Hematopoietic multipotent progenitor cell treated with erythropoietin and hydrocortisone succinate and interleukin-3 and kit ligand, for 17 days (in vitro differentiated cells): ENCODE measurements at places on chromosomes 5 and 9.

- DNase-seq: no peak
These were observed 470.6 kb downstream of the TUSC1 start for GRCh38 chr9:25207402-25208195.

DNA sequence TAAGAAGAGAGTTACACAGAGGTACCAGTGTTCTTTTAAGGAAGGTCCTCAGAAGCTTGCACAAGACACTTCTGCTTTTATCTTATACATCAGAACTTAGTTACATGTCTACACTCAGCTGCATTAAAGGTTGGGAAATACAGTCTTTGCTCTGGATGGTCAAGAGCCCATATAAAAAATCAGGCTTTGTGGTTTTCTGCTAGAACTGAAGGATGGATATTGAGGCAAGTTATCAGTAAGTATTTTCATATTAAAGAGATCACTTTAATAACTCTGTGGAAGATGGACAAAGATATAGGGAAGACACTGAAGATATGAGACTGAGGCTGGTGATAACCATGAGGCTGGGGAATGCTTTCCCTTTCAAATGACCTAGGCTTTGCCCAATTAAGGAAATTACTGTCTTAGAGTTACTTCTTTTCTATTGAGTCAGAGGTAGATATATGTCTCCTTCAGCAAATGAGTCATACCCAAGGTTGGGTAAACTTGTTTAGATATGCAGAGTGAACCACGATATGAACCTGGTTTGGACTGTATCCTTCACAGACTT is 87.0 kb upstream of the TNC start:
- no peak for DNase-seq

GRCh38 chr5:137856916-137857862 is 10.5 kb upstream of the MYOT start:
- no peak for DNase-seq

DNA sequence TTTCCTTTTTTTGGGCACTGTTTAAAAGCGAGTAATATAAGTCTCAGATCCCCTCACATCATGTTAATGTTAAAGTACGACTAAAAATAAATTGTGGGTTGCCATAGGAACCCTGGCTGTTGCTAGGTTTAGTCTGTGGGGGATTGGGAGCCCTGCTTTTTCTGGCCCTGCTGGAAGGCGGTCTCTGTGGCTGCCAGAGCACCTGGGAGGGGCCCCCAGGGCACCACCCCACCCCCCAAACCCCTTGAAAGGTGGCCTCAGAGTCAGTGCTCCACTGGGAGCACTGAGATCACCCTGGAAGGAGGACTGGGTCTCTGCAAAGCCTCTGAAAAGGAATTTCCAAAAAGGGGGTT is 66.2 kb upstream of the NEURL1B start:
- DNase-seq: no peak

- DNase-seq: no peak
These were observed 1474.9 kb downstream of the EFNA5 start for GRCh38 chr5:106195679-106196474.

GRCh38 chr9:104841601-104842141 is 77.7 kb downstream of the NIPSNAP3B start:
- no peak for DNase-seq

DNA sequence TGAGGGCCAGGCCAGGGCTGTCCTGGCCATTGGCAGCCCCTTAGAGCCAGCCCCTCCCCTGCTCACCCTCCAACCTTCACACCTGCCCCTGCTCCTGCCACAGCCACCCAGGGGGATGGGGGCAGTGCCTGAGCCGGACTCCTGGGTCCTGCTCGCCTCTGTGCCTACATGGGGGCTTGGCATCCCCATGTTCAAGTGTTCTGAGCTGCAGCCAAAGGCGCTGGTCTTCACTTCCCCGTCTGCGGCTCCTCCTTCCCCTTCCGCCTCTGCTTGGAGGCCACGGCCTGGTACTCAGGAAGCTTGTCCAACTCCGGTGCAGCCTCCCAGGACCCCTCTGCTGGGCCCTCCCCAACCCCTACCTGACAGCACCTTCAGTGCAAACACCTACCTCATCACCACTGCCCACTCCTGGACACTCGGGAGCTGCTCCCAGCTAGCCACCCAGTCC is 2.3 kb upstream of the DNLZ start:
- no peak for DNase-seq

DNA sequence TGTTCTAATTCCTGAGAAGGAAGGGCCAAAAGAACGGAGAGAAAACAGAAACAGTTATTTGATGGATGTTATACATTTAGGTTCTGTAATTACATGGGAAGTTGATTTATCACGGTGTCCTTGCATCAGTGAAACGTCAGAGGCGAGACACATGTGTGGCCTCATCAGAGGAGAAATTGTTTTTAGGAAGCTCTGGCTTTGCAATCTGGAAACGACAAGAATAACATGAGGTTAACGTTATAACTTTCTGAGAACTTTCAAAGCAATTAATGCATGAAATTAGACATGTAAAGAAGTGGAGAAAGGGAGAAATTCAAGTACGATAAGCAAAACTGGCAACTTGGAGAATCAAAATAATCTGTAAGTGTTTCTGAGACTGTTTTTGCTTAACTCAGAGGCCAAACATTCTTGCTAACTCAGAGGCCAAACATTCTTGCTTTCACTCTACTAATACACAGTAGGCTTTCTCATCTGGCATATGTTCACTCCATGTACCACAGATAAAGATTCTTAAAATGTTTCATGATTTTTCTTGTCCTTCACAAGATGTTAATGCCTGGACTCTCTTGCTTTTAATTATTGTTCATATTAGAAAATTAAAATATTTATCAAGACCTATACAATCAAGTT is 933.0 kb downstream of the TLE4 start:
- no peak for DNase-seq

DNA sequence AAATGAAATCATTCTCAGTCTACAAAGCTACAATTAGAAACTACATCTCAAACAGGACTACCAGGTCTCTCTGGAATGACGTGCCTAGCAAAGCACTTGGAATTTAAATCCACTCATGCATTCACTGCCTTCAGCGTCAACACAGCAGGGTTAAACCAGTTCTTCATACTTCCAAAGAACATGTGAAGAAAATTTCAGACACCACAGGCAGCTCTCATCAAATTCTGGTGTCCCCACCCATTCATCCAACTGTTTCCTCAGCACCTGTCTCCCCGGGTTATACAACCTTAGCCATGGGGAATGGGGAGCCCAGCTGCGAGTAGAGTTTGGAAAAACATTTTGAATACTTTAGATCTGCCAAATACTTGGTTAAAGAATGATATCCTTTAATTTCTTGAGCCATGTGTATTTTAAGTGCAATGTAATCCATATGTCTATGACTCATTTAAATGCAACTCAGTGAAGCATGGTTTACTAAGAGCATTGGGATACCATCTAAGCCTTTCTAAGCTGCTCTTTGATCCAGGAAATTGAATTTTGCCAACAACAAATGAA is 17.5 kb downstream of the ADAM19 start:
- DNase-seq: no peak

GRCh38 chr5:111379391-111379816 is 132.9 kb downstream of the STARD4 start:
- DNase-seq: no peak

- DNase-seq: no peak
These were observed 55.2 kb upstream of the NEK6 start for GRCh38 chr9:124202447-124202971.

DNA sequence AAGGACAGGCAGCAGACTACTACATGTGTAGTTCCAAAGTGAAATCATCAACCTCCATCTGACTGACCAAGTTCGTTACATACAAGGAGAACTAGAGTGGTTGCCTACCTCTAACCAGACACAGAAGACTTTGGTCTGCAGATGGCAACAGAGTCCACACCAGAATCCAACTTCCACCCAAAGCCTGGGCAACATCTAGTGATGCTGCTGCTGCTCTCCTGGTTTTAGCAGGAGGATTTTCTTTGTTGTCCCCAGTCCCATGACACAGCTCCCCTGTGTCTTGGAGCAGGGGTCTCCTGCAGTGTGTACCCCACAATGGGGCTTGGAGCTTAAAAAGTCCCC is 46.4 kb upstream of the APC start:
- DNase-seq: peak; percentile 31

GRCh38 chr9:87372356-87372851 is 125.3 kb upstream of the DAPK1 start:
- no peak for DNase-seq

- no peak for DNase-seq
These were observed 518 bp downstream of the ZDHHC12 start for GRCh38 chr9:128723352-128723865.

GRCh38 chr9:6045364-6045763 is 29.9 kb upstream of the RANBP6 start:
- no peak for DNase-seq

GRCh38 chr9:105842023-105842644 is 147.8 kb downstream of the TMEM38B start:
- DNase-seq: peak; percentile 13

- DNase-seq: no peak
These were observed 261.7 kb downstream of the CDH12 start for GRCh38 chr5:22591461-22591860.

- no peak for DNase-seq
These were observed 14.8 kb downstream of the AKNA start for GRCh38 chr9:114372921-114373448.

DNA sequence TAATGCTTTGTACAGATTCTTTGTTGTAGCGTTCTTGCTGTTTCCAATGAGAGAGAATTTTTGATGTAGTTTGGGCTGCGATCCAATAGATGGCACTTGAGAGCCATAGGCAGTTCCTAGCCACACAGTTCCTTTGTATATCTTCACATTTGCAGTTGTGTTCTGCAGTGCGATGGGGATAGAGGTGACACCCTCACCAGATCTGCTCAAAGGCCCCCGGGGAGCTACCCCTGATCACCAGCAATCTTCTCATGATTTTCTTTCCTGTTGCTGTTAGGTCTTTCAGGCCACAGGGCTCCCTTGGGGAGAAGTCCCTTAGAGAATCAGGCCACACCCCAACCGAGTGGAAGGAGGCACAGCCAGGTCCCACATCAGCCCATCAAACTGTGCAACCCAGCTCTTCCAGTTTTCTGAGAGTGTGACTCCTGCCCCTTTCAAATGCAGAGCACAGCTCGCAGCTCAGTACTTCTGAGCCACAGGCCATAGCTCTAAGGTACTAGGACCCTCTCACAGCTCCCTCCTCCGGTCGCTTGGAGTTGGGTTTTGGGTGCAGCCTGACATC is 353.7 kb downstream of the SLCO4C1 start:
- DNase-seq: no peak

GRCh38 chr9:137454145-137454596 is 5.0 kb downstream of the NSMF start:
- DNase-seq: peak; percentile 66

- DNase-seq: no peak
These were observed 18.2 kb upstream of the ZNF618 start for GRCh38 chr9:113857875-113858274.

DNA sequence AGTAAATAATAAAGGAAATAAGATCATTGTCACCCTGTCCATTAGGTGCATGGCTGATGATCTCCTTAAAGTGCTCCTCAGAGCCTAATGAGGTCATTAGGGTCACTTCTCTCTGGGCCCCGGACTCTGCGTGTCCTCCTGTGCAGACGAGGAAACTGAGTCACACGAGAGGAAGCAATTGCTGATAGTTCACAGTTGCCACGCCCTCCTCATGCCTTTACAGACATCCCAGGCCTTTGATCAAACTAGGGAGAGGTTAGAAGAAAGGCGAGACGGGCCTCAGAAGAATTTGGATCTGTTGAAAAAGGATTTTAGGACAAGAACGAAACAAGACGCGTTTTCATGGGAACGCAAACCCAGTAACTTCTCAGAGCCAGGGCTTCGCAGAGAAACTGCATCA is 32.0 kb upstream of the MSX2 start:
- DNase-seq: no peak

DNA sequence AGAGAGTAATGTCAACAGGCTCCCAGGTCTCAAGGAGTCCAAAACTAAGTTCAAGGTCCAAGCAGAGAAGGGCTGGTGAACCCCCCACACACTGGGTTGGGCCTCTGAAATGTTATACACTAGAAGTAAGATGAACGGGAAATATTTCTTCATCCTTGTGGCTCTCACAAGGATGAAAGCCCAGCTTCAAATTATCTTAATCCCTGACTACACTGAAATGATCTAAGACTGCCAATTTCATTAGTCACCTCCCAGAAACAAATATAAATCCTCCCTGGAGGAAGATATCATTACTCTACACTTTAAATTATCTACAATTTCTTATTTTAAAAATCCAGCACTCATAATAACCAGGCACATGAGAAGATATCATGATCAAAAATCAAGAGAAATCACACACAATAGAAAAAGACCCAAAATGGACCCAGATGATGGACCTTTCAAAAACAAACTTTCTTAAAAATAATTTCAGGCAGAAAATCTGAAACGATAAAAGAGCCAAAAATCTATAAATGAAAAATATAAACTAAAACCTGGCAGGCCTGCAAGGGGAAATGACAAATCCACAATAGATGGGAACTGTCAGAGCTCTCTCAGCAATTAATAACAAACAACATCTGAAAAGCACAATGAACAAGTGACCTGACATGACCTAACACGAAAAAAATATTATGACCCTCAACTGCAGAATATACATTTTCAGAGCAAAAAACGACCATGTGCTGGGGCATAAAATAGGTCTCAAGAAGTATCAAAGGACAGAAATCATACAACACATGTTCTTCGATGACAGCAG is 117.4 kb downstream of the GPR21 start:
- DNase-seq: no peak

DNA sequence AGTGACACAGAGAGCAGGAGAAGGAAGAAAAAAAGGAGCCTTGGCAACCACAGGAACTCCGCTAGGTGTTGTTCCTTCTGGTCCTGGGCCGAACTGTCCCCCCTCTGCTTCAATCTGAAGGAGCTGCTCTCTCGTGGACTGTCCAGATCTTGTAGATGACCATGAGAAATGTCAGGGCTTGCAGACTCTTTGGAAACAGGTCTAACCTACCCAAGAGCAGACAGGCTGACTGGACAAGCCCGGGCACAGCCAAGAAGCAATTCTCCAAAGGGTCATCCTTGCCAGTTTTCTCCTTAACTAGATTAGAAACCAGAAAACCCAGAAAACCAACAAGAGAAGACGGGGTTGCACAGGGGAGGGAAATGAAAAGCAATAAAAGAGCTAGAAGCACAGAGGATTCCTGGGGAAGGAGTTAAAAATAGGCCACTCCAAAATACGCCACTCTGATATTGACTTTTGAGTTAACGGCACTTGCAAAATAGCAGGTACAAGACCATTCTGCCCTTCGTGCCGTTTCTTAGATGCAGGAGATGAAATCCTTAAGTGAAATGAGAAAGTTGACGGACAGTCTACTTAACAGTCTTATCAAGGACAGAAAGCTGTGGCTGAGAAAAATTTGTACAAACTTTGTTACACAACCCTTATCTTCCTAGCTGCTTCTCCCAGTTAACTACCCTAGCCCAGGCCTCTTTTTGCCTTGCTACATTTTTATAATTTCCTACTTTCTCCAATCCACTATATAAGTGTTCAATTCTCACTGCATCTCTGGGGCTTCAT is 5.8 kb downstream of the GCNT4 start:
- no peak for DNase-seq

GRCh38 chr5:65874241-65874640 is 52.1 kb upstream of the ERBIN start:
- DNase-seq: no peak

GRCh38 chr5:127673117-127673800 is 24.4 kb downstream of the CTXN3 start:
- DNase-seq: no peak
